CD8-positive, alpha-beta memory T cell (primary cell): ENCODE measurements at places on chromosomes 16 and 17.

GRCh38 chr17:60102632-60103096 lies 23.9 kb upstream of the HEATR6 start:
- DNase-seq: no peak

- no peak for DNase-seq
Measured at GRCh38 chr16:69133373-69133954, 1.0 kb downstream of the UTP4 start.

GRCh38 chr16:29753516-29753915 lies 7.7 kb upstream of the C16orf54 start:
- DNase-seq: no peak

GRCh38 chr17:7340179-7340578 lies 3.9 kb downstream of the ACAP1 start:
- no peak for DNase-seq

DNA sequence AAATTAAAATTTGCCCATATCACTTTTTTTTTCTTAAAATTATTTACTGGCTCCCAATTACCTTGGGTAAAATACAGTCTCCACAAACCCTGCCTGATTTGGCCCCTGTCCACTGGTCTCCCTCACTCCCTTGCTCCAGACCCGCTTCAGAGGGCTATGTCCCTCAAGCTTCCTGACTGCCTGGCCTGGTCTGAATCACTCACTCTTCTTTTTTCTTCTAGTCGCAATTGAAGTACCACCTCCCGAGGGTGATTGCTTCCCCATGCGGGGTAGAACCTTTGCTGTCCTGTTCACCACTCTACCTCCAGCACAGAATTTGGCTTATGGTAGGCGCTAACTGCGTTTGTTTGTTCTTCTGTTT lies 598 bp upstream of the PGAP3 start:
- no peak for DNase-seq

DNA sequence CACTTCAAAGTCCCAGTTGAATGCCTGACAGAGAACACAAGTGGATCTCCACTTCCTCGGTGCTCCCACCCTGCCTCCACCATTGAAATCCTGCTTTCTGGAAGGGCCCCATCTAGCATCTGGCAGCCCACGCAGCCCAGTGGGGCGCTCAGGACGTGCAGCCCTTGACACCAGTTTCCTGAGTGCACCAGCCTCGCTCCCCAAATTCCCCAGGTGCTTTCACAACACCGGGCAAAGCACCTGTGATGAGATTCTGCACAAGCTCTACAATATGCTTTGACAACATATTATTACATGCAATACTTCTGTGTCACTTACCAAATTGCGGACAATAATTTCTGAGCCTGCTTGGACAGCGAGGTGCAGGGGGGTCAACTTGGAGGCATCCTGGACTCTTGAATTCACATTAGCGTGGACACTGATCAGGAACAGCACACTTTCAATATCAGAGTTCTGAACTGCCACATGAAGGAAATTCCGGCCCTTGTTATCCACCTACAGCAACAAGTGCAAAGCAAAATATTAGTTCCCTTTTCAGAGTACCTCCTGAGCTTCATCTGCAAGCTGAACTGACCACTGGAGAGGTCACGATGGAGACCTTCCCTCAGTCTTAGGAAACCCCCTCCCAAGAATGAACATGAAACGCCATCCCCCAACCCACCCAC lies 33.9 kb downstream of the CYB5D2 start:
- no peak for DNase-seq

DNA sequence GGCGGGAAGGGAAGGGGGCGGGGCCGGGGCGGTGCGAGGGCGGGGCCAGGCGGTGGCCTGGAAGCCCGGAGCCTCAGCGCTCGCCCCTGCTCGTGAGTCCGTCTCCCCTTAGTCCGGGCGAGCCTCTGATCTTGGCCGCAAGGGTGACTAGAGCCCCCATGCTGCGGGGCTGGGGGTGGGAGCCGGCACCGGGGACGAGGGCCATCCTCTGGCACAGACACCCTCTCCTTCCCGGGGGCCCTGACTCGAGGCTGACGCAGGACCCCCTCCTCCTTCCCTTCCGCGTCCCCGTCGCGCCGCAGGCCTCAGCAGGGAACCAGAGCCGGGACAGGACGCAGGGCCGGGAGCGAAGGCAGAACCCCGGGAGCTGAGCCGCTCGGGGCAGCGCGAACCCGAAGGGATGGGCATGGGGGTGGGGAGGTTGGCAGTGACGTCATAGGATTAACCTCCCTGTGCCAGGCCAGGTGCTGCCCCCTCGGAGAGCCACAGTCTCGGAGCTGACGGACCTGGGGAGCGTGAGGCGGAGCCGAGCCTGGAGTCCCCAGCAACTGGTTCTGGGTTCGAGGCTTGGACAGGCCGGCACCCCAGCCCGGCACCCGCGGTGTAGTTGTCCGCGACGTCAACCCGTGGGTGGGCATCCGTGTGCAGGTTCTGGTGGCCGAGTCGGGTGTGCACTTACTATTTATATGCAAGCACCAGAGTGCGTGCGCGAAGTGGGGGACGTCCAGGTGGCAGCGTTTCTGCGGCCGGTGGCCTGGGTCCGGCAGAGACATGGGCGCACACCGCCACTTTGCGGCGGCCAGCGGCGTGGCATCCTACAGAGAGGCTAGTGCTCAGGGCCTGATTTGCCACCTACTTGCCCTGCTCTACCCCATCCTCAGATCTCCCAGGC lies 503 bp upstream of the PLCD3 start:
- peak; percentile 80 for DNase-seq

DNA sequence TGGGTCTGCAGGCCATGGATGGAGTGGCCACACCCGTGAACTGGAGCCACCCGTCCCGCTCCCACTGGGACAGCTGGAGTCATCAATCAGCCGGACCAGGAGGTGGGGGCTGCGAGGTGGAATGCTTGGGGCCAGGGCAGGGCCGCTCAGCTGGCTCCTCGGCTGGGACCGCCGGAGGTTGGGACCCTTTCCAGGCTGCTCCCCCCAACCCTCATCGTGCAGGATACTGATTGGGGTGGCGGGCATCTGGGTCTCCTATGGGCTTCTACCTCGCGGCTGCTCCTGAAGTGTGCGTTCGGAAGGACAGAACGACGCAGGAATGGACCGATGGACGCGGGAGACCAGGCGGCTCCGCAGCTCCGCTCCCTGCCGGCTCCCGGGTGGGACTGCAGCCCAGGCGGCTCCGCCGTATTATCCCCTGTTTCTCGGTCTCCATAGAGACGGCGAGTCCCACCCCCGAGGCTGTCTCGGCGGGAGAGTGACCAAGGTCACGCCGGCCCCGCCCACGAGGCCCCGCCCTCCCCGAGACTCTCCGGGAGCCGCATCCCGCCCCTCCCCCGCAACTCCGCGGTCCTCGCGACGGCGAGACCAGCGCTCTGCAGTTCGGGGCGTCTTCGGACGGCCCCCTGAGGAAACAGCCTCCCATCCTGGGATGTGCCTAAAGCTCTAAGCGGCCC lies at the start of gene TPPP3:
TPPP3 (minus strand) TSS at position 388 of the 677 bp plus-strand sequence. CDS start 2,387 bp downstream, outside the sequence.
- DNase-seq: peak; percentile 25

DNA sequence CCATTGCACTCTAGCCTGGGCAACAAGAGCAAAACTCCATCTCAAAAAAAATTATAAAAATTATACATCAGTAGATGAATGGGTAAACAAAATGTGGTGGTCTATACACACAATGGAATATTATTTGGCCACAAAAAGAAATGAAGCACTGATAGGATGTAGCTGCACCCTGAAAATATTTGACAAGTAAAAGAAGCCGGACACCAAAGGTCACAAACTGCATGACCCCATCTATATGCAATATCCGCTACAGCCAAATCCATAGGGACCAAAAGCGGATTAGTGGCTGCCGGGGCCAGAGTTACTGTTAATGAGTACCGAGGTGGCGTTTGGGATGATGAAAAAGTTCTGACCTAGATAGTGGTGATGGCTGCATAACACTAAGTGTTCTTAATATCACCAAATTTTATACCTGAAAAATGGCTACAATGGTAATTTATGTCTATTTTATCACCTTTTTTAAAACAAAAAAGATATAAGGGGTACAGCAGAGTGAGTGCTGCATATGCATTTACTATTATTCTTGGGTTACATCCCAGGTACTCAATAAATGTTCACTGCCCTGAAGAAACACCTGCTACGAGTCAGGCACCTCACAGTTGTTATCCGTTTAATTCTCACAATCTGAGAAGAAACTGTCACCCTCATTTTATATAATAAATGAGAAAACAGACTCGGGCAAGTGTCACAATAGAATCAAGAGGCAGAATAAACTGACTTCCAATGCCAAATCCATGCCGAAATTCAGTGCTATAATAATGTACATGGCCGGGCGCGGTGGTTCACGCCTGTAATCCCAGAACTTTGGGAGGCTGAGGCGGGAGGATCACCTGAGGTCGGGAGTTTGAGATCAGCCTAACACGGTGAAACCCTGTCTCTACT lies 807 bp upstream of the HBQ1 start:
- DNase-seq: no peak

GRCh38 chr16:72590151-72590937 lies 418.4 kb upstream of the PMFBP1 start:
- DNase-seq: no peak

GRCh38 chr17:50149417-50150353 lies 792 bp downstream of the PPP1R9B start:
- peak; percentile 48 for DNase-seq

DNA sequence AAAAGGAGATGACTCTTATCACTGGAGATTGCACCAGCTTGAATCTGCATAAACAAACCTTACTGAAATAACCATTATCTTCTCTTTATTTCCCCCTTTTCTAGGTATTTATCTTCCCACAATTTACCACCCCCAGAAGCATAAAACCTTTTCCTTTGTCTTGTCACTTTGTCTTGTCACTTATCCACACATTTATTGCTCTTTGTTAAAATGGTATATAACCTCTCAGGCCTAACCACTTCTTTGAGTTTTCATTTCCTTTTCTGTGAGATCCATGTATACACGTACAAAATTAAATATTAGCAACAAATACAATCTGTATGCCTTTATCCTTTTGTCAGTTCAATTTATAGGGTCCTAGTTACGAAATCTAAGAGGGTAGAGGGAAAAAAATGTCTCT lies 122.9 kb downstream of the CACNG3 start:
- DNase-seq: no peak

DNA sequence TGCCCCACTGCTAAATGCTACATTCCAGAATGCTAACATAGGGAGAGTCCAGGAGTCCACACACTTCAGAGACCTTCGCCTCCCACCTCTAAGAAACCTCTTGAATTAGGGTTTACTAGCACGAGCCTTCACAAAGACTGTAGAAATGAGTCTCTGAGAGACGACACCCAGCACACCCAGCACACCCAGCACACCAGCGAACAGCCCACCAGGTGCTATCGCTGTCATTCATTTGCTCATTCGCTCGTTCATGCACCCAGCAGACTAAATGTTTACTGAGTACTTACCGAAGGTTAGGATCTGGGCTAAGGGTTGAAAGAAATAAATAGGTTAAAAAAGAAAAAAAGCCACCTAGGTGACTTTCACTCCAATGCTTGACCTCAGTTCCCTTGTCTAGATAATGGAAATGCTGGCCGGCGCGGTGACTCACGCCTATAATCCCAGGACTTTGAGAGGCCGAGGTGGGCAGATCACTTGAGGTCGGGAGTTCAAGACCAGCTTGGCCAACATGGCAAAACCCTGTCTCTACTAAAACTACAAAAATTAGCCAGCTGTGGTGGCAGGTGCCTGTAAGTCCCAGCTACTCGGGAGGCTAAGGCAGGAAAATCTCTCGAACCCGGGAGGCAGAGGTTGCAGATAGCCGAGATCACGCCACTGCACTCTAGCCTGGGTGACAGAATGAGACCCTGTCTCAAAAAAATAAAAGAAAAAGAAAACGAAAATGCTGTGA lies 100.8 kb downstream of the ADCY9 start:
- DNase-seq: no peak

GRCh38 chr17:65987988-65988387 lies 203.9 kb downstream of the CEP112 start:
- DNase-seq: no peak

- no peak for DNase-seq
Measured at GRCh38 chr17:73521376-73521775, 122.9 kb downstream of the SDK2 start.

- DNase-seq: no peak
Measured at GRCh38 chr17:49889500-49889899, 41.6 kb upstream of the TAC4 start.

DNA sequence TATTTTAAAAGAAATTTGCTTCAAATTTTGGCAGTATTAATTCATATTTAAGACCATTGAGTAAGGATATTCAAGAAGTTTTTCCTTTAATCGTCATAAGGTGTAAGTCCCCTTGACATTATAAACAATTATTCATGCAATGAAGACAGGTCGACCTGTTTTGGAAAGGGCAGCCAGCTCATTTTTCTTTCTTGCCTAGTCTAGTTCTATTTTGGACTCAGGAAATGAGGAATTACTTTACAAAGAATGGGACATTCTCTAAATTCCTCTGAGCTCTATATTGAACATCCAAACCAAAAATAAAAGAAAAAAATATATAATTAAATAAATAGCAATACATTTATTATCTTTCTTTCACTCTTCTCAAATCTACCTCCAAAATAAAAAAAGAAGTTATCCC lies 595.6 kb upstream of the KIF2B start:
- no peak for DNase-seq

- DNase-seq: no peak
Measured at GRCh38 chr16:47056688-47057629, 83.5 kb upstream of the DNAJA2 start.

- DNase-seq: no peak
Measured at GRCh38 chr17:2484876-2485275, 26.8 kb downstream of the METTL16 start.

DNA sequence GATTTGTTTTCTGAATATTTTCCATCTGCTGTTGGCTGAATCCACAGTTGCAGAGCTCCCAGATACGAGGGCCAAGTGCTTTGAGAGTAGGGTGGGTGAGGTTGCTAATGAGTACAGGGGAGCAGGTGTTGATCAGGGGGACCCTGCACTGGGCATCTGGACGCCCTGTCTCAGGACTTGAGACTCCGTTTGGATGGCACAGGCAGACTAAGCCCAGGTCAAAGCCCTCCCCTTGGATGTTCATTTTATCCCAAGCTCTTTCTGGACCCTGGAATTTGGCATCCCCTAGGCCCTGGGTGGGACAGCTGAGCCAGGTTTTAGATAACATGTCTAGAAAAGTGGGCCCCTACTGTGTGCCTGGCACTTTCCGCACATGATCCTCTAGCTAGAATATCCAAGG lies 12.1 kb downstream of the USP6 start:
- DNase-seq: no peak

DNA sequence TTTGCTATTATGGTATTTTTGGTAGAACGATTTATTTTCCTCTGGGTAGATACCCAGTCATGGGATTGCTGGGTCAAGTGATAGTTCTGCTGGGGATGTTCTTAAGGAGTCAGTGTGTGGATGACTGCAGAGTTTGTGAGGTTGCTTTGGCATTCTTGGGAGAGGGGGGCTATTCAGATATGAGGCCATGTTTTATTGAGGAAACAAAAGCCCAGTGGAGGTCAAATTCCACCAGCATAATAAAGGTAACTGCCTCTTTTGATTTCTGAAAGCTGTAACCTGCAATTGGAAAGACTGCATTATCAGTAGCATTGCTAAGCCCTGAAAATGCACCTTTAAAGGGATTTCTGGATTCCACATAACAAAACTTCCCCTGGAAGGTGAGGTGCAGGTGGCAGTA lies 43.7 kb upstream of the HNF1B start:
- DNase-seq: no peak

- no peak for DNase-seq
Measured at GRCh38 chr16:21103941-21104860, 46.4 kb downstream of the DNAH3 start.
